ENCODE measurements at places on chromosomes 1 and 21.

DNA sequence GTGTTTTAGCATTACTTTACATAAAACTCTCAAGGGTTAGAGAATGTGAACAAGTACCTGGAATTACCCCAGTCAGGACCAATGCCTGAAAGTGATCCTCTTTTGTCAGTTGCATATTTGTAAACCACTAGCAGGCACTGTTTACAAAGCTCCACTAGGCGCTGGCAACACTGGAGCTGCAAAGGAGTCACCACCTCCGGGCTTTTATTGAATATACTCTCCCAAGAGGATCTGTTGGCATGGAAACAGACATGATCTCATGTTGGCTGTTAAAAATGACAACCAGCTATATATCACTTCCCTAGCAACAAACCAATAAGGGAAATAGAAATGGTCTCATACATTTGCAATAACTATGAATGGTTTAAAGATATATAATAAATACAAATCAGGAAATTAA is 116.0 kb downstream of the TTLL7 start:
- DNase-seq, result peak; percentile 79

- no peak for DNase-seq
Observed at GRCh38 chr1:243258731-243259130, 2.9 kb downstream of the SDCCAG8 start.

GRCh38 chr1:20107796-20108195 is 11.5 kb downstream of the PLA2G2D start:
- DNase-seq, result no peak

GRCh38 chr1:2554621-2555387 is 1.4 kb upstream of the TNFRSF14 start:
- DNase-seq, result no peak

DNA sequence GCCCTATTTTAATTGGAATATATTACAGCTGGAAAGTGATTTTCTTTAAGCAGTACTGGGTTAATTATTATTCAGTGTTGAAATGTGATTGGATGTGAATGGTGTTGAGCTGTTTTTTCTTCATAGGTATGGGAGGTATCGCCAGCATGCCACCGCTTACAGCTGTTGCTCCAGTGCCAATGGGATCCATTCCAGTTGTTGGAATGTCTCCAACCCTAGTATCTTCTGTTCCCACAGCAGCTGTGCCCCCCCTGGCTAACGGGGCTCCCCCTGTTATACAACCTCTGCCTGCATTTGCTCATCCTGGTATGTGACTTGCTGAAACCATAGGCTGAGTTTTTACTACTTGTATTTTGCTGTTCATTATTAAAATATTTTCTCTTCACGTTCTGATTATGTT is 107.7 kb downstream of the ITSN1 start:
- DNase-seq, result no peak

GRCh38 chr1:183374825-183375224 is 43.4 kb downstream of the NMNAT2 start:
- DNase-seq, result peak; percentile 17

DNA sequence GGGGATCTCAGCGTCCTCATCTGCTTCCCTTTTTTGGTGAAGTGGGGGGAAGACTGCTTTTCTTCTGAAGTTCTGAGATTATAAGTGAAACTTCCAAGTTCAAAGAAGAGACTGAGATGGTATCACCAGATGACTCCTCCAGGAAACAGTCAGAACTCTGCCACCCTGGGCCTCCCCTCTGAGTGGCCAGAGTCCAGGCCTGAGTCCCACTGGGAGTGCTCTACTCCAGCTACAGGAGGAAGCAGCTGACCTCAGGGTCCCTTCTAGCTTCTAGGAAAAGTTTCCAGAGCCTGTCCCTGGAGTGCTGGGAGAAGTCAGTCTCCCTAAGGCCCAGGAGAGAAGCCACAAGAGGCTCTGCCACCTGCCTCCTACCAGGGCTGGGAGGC is 104.7 kb downstream of the CASZ1 start:
- no peak for DNase-seq

DNA sequence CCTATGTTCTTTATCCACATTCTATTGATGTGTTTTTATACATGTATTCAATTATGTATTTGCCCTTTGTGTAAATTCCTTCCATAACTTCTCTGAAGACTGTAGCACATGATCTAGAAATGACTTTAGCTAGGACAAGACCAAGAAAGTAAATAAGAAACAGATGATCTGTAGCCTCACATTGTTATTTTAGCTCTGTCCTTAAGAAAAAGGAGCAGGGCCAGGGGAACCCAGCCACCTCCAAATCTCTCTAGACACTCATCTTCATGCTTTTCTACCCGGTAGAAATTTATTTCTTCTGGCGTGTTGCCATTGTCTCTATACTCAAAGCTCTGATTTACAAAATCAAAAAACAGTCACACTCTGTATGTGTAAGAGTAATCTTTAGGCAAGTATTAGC is 27.1 kb downstream of the CDC7 start:
- DNase-seq, result no peak
